ENCODE measurements at places on chromosomes 7 and 10.
A peak's percentile ranks its signal among the peaks of the same experiment; 100 is the strongest.

- H3K36me3 ChIP-seq: no peaks in the 10 kb centered on the region
- no peak for DNase-seq
- no peak overlapping the region for H3K4me3 ChIP-seq
- H3K27me3 ChIP-seq: no peaks in the 10 kb centered on the region
Observed at GRCh38 chr10:62277971-62278370, 9.3 kb upstream of the RTKN2 start.

- H3K27ac ChIP-seq: peak overlapping the region; percentile 82
- H3K4me1 ChIP-seq: peaks cover 75% of the 10 kb centered on the region
- DNase-seq: no peak
- H3K4me3 ChIP-seq: peak overlapping the region; percentile 33
- H3K27me3 ChIP-seq: no peaks in the 10 kb centered on the region
- H3K36me3 ChIP-seq: no peaks in the 10 kb centered on the region
Observed at GRCh38 chr7:47577321-47577919, 4.5 kb downstream of the TNS3 start.

DNA sequence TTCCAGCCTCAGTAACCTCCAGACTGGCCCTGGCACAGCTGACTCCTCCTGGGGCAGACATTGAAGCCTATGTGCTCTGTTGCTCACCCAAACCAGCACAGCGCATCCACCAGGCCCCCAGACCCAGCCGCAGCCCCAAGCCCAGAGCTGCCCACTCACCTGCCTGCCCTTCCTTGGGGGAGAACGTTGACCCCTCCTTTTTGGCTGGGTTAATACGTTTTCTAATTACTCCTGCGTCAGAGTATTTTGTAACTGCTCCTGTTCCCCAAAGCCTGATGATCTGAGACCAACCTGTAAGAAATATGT lies 106.9 kb upstream of the NPS start:
- H3K4me1 ChIP-seq: no peaks in the 10 kb centered on the region
- H3K27me3 ChIP-seq: no peaks in the 10 kb centered on the region
- no peak overlapping the region for H3K27ac ChIP-seq
- no peak overlapping the region for H3K4me3 ChIP-seq
- H3K36me3 ChIP-seq: peaks cover 82% of the 10 kb centered on the region

GRCh38 chr7:96097835-96098234 lies 224.1 kb downstream of the SLC25A13 start:
- no peak overlapping the region for H3K4me3 ChIP-seq
- H3K4me1 ChIP-seq: no peaks in the 10 kb centered on the region
- H3K27ac ChIP-seq: no peak overlapping the region

DNA sequence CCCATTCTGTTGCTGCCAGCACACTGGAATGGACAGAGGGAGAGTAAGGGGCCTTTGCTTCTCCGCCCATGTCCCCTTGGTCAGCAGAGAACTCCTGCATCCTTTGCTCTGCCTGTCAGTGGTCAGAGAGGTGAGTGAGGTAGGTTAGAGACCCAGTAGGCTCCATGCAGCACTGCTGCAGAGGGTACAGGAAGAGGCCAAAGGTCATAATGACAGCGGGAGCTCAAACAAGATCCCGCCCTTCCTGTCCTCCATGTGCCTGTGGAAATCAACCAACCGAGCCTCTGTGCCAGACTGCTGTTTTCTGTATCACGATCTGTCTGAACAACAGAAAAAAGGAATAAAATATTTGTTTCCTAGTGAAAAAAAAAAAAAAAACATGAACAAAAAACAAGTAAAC lies 81.4 kb downstream of the ZNF33B start:
- no peak for DNase-seq
- no peaks in the 10 kb centered on the region for H3K27me3 ChIP-seq
- H3K36me3 ChIP-seq: no peaks in the 10 kb centered on the region
- H3K4me3 ChIP-seq: no peak overlapping the region
- peaks cover 1% of the 10 kb centered on the region for H3K4me1 ChIP-seq

DNA sequence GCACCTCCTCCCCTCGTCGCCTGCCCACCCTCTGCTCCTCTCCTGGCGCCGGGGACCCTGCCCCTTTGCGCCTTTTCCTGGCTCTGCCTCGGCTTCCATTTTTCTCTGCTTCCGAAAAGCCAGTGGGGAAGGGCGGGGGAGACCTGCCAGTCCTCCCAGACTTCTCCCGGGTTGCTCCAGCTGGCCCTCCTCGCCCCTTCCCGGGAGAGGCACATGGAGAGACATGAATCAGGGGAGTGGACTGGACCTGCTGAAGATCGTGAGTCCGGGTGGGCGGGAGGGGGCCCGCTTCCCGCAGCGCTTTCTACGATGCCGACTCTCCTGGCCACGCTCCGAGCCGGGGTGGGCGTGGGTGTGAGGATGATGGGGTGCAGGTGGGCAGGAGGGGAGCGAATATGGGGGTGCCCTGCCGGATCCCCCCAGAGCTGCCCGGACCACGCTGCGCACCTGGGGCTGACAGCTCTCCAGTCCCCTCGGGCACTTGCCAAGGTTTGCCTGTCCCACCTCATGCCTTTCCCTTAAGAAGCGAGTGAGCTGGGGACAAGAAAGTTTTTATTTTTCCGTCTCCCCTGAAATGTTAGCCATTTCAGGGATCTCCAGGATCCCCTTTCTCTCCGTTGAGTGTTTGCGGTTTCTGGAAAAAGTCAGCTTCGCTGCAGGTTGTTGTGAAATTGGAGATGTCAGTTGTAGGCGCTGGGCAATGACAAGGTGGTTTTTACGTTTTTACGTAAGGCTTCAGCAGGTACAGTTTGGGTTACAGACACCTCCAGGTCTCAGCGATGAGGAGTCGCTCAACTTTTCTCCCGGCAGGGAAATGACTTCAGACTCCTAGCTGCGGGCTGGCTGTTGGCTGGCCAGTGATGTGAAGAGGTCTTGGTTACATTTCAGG lies 977 bp downstream of the CACNB2 start:
- no peaks in the 10 kb centered on the region for H3K27me3 ChIP-seq
- no peaks in the 10 kb centered on the region for H3K36me3 ChIP-seq
- H3K4me3 ChIP-seq: peak overlapping the region; percentile 76
- no peak for DNase-seq
- H3K4me1 ChIP-seq: peaks cover 48% of the 10 kb centered on the region

GRCh38 chr10:24269476-24269875 lies 60.5 kb downstream of the KIAA1217 start:
- H3K36me3 ChIP-seq: no peaks in the 10 kb centered on the region
- no peaks in the 10 kb centered on the region for H3K4me1 ChIP-seq
- H3K27me3 ChIP-seq: no peaks in the 10 kb centered on the region
- H3K27ac ChIP-seq: no peak overlapping the region

GRCh38 chr10:28620251-28620650 lies 57.1 kb upstream of the BAMBI start:
- no peak overlapping the region for H3K27ac ChIP-seq
- no peak for DNase-seq
- H3K4me3 ChIP-seq: no peak overlapping the region
- no peaks in the 10 kb centered on the region for H3K27me3 ChIP-seq
- H3K36me3 ChIP-seq: peaks cover 56% of the 10 kb centered on the region

GRCh38 chr10:119461380-119461779 lies 81.1 kb downstream of the RGS10 start:
- H3K27ac ChIP-seq: no peak overlapping the region
- H3K36me3 ChIP-seq: peaks cover 17% of the 10 kb centered on the region

DNA sequence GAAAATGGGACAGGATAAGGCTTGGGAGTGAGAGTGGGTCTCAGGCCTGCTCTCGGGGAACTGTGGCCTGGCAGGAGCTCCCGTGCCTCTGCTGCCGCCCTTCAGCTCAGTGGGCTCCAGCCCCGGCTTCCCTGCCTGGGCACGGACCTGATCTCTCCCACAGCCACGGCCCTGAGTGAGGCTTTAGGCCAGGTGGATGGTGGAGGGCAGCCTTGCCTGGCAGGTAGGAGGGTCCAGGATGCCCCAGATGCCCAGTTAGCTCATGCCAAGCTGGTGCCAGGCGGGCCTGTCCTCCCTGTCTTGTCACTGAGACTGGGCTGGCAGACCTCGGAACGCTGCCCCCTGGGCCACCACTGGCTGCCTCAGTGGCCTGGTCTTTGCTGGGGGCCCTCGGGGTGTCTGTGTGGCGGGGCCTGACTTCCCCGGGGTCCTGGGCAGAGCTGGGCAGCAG lies 116.6 kb downstream of the INPP5A start:
- H3K27ac ChIP-seq: no peak overlapping the region
- peaks cover 51% of the 10 kb centered on the region for H3K4me1 ChIP-seq
- no peaks in the 10 kb centered on the region for H3K27me3 ChIP-seq
- no peak for DNase-seq

DNA sequence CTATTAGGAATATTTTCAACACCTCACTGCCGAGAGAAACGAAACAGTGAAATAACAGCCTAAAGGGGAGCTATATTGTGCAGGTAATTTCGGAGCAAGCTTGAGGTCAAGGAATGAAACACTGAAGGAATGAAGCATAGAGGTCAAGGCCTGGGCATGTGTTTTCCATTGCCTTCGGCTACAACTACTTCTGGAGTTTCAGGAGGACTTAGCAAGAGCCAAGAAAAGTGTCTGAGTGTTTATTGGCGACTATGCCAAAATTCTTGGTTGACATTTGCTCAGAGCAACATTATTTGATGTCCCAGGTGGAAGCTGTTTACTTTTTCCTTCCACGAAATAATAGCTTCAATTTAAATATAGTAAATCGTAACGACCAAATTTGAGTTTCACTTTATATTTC lies 89.6 kb upstream of the IFRD1 start:
- H3K36me3 ChIP-seq: no peaks in the 10 kb centered on the region
- H3K4me3 ChIP-seq: peak overlapping the region; percentile 2
- peaks cover 3% of the 10 kb centered on the region for H3K4me1 ChIP-seq

- H3K4me1 ChIP-seq: peaks cover 36% of the 10 kb centered on the region
- no peaks in the 10 kb centered on the region for H3K27me3 ChIP-seq
- H3K4me3 ChIP-seq: no peak overlapping the region
- DNase-seq: no peak
Observed at GRCh38 chr10:60964257-60965235, 20.6 kb upstream of the RHOBTB1 start.

GRCh38 chr7:73647725-73648592 lies 19.7 kb upstream of the VPS37D start:
- H3K27ac ChIP-seq: no peak overlapping the region
- peaks cover 4% of the 10 kb centered on the region for H3K27me3 ChIP-seq
- peaks cover 11% of the 10 kb centered on the region for H3K4me1 ChIP-seq
- H3K4me3 ChIP-seq: peak overlapping the region; percentile 61
- no peak for DNase-seq
- H3K36me3 ChIP-seq: no peaks in the 10 kb centered on the region

DNA sequence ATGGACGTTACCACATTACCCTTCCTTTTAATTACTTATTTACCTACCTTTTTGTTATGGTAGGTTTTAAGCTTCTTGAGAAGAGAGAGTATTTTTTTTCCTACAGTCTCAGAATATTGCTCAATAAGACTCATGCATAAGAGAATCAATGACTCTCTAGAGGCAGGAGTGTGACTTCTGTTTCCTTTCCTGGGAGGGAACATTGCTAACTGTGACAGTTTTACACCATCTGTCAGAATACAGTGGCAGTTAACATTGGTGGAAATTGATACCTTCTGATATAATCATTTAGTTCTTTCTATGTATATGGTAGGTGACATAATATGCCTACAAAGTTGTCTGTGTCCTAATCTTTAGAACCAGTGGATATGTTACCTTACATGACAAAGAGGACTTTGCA lies 348.7 kb upstream of the POT1 start:
- H3K36me3 ChIP-seq: no peaks in the 10 kb centered on the region
- DNase-seq: no peak
- no peaks in the 10 kb centered on the region for H3K27me3 ChIP-seq
- H3K4me3 ChIP-seq: no peak overlapping the region
- no peak overlapping the region for H3K27ac ChIP-seq

GRCh38 chr7:23628370-23628769 lies 31.2 kb downstream of the CCDC126 start:
- H3K27me3 ChIP-seq: no peaks in the 10 kb centered on the region
- H3K4me1 ChIP-seq: no peaks in the 10 kb centered on the region
- no peak for DNase-seq
- no peak overlapping the region for H3K4me3 ChIP-seq

GRCh38 chr10:5070648-5071410 lies 23.4 kb upstream of the AKR1C3 start:
- H3K27me3 ChIP-seq: no peaks in the 10 kb centered on the region
- H3K4me1 ChIP-seq: peaks cover 22% of the 10 kb centered on the region
- H3K27ac ChIP-seq: peak overlapping the region; percentile 71
- no peak for DNase-seq

DNA sequence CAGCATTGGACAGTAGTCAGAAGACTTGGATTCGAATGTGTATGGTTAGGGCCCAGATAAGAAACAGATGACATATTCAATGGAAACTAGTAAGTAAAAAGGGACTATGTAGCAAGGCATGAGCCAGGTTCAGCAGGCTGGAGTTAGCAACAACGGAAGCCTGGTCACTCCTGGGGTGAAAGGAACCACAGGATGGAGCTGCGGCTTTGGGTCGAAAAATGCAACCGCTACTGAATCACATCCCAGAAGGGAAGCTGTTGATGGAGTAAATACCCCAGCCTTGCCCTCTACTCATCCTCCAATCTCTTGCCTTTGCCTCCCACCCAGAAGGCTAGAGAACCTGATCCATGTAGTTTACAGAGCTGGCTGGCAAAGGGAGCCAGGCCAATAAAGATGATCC lies 37.5 kb upstream of the EGR2 start:
- H3K4me1 ChIP-seq: no peaks in the 10 kb centered on the region
- no peaks in the 10 kb centered on the region for H3K36me3 ChIP-seq
- no peak for DNase-seq
- no peak overlapping the region for H3K27ac ChIP-seq
- no peaks in the 10 kb centered on the region for H3K27me3 ChIP-seq

DNA sequence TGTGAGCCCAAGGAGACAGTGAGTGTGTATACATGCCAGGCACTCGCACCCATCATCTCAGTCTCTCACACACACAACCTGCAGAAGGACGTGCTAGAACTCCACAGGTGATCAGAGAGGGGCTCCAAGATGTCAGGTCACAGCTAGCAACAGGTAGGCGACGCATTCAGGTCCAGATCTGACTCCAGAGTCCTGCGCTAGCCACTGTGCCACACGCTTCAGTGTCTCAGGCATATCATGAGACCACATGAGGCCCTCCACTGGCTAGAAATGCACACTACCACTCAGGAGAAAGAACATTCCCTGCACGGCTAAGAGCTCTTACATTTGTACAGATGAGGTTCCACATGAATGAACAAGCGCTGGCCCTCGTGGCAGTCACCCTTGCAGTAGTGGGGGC lies 11.5 kb downstream of the AKR1B1 start:
- no peak overlapping the region for H3K27ac ChIP-seq
- H3K4me3 ChIP-seq: no peak overlapping the region
- no peak for DNase-seq
- H3K36me3 ChIP-seq: peaks cover 81% of the 10 kb centered on the region
- H3K4me1 ChIP-seq: peaks cover 4% of the 10 kb centered on the region

DNA sequence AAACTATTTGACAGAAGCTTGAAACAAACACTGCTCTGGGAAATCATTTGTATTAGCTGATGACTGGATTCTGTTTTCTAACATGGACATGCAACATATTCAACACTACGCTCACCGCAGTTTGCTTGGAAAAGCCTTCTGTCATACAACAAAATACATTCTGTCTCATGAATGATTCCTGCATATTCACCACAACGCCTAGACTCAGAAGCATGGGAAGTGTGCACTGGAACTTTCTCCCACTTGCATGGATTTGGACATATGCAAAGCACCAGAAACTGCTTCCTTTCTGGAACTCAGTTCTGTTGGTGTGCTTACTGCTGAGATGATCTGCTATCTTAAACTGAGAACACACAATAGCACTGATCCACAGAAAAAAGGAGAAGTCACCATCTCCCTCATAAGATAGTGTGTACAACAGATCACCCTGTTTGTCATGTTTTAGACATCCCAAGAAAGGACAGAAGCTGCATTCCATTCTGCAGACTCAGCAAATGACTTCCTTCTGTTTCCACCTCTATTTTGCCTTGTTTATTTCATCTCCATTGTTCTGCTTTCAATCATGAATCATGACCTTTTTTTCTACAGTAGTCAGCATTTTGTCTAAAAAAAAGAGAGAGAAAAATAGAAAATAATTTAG lies 115.8 kb downstream of the HTR7 start:
- no peaks in the 10 kb centered on the region for H3K27me3 ChIP-seq
- H3K4me1 ChIP-seq: no peaks in the 10 kb centered on the region
- H3K36me3 ChIP-seq: no peaks in the 10 kb centered on the region
